ENCODE measurements at places on chromosomes 5 and 9.

DNA sequence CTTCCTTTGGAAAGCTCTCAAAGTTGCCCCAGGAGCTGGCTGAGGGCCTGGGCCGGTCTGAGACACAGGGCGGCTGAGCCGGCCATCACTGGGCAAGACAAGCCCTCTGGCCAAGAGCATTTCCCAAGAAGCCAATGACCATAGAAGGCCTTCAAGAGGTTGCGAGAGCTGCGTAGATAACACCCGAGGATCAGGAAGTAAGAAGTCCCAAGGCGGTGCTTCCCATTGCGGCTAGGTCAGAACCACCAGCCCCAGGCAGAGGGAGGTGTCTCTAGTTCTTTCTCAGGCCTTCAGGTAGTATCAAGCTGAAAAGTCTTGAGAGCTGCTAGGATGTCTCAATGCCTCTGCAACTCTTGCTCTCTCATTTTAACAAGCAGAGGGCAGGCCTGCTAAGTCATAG lies 54.0 kb upstream of the C5orf58 start:
- DNase-seq = no peak

DNA sequence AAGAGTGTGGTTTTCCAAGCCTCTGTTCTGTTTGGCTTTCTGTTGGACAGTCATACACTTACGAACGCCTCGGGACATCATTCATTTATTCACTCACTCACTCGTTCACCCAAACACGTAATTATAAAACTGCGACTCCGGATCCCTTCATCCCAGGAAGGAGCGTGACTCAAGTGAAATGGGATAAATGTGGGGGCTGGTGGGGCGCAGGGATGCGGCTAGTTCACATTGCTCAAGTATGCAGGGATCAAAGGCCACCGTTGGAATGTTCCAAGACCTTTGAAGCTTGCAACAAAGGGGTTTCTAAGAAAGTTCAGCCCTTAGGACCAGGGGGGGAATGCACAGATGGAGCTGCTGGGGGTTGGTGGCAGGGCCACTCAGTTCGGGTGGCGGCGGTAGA lies 64.2 kb downstream of the CFAP77 start:
- no peak for DNase-seq

DNA sequence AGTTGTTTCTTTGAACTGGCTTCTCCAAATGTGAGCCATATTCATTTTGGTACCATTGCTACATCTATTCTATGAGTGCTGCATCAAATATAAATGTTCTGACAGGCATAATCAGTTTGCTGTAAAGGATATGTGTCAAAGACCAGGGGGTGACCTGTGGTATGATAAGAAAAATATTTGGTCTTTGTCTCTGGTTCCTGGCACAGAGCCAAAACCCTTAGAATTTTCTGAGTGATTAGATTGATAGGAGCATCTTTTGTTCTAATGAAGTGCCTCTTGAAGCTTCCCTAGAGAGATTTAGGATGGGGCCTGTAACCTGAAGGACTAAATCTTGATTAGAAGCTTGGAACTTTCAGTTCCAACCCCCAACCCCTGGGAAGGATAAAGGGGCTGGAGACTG lies 256.3 kb downstream of the NNT start:
- no peak for DNase-seq

- no peak for DNase-seq
These were observed 17.5 kb downstream of the CYFIP2 start for GRCh38 chr5:157283434-157283833.

DNA sequence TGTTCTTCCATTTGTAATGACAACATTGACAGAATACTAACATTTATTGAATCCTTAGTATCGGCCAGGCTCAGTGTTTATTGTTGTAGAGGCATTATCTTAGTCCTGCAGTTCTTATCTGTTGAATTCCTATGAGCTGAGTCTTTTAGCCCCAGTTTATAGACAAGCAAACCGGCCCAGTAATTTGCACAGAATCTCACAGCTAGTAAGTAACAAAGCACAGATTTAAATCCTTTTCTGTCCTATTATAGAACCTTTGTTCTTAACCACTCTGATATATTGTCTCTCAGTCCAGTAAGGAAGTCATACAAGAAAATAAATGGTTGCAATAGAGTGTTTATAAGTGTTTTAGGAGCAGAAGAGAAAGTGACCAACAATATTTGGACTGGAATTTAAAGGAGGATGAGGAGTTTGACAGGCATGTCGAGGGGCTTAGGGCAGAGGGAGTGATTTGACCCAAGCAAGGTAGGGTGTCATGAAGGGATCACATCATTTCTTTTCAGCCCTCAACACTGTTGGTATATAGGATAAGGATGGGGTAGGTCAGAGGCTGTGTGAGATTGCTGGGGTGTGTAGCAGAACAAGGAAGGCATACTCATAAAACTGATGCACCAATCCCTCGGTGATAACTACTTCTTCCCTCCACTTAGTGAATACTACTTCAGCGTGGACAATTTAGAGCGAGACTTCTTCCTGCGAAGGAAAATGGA lies 39.5 kb downstream of the LARP1 start:
- DNase-seq = no peak

- DNase-seq = no peak
These were observed 4.6 kb downstream of the TGFBR1 start for GRCh38 chr9:99109522-99109921.

GRCh38 chr5:126523818-126524510 lies 71.1 kb downstream of the ALDH7A1 start:
- no peak for DNase-seq

DNA sequence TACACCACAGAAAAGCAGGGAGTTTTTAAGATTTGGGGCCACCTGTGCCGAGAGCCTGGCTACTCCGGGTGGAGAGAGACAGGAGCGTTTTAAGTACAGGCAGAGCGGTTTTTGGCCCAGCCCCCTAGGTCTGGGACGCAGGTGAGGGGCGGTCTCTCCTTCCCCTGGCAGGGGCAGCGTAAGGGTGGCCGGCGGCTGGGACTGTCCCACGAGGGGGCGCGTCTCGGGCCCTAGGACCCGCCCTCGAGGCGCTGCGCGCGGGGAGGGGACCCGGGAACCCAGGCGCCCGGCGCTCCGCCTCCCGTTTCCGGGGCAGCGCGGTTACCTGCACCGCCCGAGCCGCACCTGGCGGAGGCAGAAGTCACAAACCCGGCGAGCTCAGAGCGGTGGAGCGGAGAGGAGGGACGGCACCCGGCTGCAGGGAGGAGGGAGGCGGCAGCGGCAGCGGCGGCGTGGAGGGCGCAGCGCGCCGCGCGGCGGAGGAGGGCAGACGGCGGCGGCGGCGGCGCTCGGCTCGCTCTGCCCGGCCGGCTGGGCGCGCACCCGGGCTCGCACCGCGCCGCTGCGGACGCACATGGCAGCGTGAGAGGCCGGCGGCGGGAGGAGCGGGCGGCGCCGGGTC lies at the start of gene WWC1:
Gene WWC1, plus strand, starts transcription at position 304 of the 622 bp plus-strand sequence. CDS start 508 bp downstream, outside the sequence.
- peak; percentile 32 for DNase-seq

GRCh38 chr9:115855458-115856133 lies 298.0 kb upstream of the PAPPA start:
- no peak for DNase-seq

All from Jurkat, Clone E6-1 (cell line).